GM12864 (cell line): ENCODE measurements at places on chromosomes 12 and 14.

DNA sequence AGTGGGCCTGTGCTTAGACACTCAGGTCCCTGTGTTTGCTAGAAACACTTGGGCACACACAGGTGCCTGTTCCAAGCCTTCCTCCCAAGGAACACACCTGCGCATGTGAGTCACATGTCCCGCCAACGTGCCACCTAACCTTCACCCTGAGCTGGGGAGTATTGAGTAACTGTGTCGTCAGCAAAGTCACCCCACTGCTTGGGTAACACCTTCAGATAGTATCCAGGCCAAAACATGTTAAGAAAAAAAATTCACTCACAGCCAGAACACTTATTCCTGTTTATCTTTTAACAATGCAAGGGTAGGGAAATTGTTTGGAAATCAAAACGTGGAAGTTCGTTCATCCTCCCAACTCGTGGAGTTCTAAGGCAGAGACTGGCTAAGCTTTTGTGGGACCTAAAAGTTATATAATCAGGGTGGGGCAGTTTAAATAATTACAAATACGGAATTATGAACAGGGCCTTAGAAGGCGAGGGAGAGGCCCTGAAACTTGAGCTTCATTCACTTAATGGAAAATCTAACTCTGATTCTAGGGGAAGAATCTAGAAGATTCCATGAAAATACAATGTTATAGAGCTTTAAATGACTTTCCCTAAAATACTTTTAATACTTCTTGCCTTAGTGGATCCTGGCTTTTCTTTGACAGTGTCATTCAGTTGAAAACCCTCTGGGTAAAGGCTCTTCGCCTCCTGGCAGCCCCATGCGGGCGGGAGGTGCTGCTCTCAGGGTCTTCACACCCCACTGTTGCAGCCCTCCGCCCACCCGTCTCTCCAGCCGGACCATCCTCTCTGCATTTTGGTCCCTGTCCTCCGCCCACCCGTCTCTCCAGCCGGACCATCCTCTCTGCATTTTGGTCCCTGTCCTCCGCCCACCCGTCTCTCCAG, 30.3 kb upstream of the ADIPOR2 start:
- no peak for DNase-seq

GRCh38 chr14:71931492-71932228, 569 bp upstream of the RGS6 start:
- no peak for DNase-seq

- DNase-seq: peak; percentile 85
These were observed 71.4 kb upstream of the GPR68 start for GRCh38 chr14:91315844-91316267.

DNA sequence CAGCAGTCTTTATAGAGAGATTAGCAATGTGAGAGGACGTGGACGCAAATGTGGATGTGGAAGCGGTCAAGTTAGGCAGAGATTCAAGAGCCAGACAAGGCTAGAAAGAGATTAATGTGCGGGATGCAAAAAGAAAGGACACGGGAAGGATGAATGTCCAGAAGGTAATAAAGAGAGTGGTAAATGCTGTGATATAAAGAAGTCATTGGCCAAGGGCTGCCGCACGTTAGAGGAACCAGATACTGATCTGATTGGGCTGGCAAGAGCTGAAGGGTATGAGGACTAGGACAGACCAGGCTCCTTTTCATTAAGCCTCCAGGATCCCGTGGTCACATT, 59.5 kb downstream of the DHRS2 start:
- no peak for DNase-seq
